ENCODE measurements at places on chromosomes 11 and 22.

GRCh38 chr22:47337161-47337621, 574.7 kb downstream of the TBC1D22A start:
- DNase-seq = peak; percentile 75

DNA sequence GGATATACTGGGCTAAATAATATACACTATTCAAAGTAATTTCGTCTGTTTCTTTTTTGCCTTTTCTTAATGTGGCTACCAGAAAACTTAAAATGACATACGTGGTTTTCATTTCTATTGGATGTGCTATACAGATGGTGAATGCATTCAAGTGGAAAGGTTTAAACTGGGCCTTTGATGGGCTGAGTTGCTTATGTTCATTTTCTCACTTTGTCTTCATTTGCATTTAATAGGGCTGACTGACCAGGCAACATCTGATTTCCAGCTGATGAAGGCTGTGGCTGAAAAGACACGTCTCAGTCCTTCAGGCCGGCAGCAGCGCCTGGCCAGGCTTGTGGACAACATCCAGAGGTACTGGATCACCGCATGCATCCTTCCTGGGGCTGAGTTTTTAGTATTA, 27.9 kb downstream of the PIWIL4 start:
- DNase-seq = no peak

GRCh38 chr11:96578379-96578778, 188.6 kb downstream of the JRKL start:
- peak; percentile 2 for DNase-seq

- DNase-seq = no peak
Measured at GRCh38 chr11:68775951-68776388, 24.6 kb upstream of the TESMIN start.

DNA sequence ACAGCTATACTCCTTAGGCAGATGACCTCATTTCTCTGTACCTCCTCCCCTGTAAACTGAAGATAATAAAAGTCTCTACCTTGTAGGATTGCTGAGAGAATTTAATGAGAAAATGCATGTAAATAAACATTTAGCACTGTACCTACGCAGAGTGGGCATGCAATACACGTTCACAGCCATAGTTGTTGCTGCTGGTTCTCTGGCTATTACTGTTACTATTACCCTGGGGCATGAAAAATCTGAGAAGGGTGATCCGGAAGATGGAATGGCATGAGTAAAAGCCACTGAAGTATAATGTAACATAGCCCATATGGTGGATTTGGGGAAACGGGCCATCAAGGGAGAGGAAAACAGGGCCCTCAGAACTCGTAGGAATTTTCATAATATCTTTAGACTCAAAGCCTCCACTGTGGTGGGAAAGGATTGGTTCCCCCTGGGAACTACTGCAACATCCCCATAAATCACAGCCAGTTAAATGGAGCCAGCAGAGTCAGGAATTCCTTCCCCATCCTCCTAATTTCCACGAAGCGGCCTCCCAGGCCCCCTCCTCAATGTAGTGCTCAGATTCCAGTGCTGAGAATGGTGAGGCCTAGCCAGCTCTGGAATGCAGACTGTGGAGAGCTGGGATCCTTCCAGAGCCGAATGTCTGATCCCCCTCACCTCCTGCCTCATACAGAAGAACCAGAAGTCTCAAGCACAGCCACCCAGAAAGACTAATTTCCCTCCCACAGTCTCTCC, 205.3 kb downstream of the MN1 start:
- DNase-seq = no peak

DNA sequence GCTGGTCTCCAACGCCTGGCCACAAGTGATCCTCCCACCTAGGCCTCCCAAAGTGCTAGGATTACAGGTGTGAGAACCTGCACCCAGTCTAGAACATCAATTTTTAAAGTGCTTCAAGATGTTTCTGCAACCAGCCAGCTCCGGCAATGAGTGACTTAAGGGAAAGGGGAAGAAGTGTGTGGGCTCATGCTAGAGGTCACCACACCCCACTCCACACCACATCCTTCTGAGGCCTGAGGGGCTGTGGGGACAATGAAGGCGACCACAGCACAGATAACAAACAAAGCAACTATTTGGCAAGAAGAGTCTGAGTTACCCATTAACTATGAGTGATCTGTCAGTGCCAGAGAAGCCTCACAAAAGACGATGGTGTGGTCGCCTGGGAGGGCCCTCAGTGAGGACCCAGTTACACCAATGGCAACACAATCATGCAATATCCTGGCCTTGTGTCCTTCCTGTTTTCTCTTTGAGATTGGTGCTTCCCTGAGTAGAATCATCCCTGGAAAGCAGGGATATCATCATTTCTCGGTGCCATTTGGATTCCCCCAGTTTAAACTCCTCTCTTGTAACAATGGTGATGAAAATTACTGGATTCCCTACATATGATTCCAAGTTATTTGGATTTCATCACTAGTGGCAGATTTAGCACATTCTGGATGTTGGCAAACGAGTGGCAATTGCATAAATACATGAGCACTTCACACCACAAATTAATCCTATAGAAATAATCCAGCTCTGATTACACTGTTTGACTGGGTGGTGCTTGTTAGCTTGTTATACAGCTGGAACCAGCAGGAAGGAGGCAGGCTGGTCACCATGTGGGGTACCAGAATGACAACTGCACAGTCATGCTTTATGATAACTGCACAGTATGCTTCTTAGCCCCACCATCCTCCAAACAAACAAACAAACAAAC, 18.4 kb downstream of the ABTB2 start:
- no peak for DNase-seq

DNA sequence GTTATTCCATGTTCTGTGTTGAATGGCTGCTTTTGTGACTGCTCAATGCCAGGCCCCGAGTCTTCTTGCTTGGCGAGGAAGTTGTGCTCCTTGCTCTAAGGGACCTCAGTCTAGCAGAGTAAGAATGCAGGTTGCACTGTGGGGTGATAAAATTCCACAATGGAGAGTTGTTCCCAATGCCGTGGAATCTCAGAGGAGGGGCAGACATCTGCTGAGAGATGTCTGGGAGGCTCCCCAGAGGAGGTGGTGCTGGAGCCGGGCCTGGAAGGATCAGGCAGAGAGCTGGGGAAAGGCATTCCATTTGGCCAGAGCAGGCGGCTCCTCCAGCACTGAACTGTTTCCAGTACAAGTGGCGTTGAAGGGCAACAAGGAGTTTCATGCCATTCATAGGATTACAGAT, 55.2 kb downstream of the ST3GAL4 start:
- peak; percentile 20 for DNase-seq

GRCh38 chr11:69918938-69919650, 99.9 kb upstream of the FGF3 start:
- DNase-seq = peak; percentile 41

DNA sequence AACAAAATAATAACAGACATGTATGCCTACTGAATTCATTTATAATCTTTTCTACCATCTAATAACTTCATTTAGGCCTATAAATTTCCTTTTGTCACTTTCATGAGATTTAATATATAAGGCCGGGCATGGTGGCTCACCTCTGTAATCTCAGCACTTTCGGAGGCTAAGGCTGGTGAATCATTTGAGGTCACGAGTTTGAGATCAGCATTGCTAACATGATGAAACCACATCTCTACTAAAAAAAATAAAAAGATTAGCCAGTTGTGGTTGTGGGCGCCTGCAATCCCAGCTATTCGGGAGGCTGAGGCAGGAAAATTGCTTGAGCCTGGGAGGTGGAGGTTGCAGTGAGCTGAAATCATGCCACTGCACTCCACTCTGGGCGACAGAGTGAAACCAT, 14.2 kb upstream of the NTM start:
- DNase-seq = peak; percentile 28

- DNase-seq = no peak
Measured at GRCh38 chr11:12165237-12165875, 55.0 kb downstream of the MICAL2 start.

DNA sequence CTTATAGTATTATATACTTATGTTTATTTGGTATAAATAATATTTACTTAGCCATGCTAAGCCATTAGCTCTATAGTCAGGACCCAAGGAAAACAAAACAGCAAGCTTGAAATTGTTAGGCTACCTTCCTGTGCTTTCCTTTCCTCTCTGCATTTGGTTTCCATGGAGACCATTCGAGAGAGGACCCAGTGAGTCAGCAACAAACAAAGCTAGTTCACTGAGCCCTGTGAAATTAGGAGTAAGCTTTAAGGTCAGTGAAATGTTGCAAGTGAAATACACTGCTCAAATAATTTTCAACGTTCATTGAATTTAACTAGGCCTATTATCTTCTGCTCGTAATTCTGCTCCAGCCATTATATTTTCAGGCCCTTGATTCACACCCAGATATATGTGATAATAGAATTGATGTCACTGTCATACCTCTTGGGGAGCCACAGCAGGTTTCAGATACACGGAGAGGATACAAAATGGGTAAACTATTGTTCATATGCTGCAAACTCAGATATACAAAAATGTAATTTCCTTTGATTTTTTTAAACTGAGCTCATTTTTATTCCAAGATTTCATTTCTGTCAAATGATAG, 9.1 kb upstream of the OR10D3 start:
- DNase-seq = peak; percentile 56

DNA sequence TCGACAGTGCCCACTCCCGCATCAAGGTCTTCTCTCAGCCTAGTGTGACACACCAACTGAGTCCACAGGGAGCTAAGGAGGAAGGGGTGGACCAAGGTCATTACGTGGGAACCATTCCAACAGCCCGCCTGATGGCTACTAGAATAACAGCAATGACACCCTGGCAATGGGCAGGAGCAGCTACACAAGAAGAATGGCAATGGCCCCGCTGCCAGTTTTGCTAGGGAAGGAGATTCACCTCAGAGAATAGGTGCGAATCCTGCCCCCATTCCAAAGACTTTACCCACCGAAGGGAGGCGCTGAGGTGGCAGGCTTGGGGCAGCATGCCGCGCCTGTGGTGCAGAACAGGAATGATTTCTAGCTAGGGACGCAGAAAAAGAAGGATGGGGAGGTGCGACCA, 9.1 kb downstream of the WT1 start:
- no peak for DNase-seq

DNA sequence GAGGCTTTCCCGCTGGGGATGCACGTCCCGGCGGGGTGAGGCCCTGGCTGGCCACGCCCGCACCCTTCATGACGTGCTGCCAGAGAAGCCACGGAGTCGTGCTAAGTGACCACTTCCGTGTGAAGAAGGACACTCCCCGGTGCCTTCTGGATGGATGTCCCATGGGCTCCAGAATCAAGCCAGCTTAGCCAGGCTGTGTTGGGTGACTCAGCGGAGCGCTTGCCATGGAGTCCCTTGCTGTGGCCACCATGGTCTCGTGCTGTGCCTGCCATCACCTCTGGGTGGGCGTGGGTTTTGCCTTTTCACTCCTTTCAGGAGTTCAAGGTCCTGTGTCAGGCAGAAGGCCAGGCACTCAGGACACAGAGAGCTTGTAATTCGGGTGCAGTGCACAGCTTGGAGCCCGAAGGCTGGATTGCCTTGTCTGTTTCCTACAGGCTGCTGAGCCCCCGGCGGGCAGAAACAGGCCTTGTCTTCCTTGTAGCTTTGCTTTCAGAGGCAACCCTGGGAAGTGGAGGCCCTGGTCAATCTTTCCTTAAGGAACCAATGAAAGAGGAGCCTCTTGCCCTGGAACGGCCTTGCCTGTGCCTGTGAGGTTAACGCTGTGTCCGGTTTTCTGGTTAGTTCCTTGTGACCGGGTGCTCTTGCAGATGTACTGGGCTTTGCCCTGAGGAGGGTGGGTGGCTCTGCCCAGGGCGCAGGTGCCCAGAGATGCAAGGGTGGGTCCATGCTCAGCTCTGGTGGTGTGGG, 268.6 kb downstream of the TBC1D22A start:
- DNase-seq = no peak

- DNase-seq = no peak
Measured at GRCh38 chr22:19802894-19803735, 42.5 kb downstream of the TBX1 start.

DNA sequence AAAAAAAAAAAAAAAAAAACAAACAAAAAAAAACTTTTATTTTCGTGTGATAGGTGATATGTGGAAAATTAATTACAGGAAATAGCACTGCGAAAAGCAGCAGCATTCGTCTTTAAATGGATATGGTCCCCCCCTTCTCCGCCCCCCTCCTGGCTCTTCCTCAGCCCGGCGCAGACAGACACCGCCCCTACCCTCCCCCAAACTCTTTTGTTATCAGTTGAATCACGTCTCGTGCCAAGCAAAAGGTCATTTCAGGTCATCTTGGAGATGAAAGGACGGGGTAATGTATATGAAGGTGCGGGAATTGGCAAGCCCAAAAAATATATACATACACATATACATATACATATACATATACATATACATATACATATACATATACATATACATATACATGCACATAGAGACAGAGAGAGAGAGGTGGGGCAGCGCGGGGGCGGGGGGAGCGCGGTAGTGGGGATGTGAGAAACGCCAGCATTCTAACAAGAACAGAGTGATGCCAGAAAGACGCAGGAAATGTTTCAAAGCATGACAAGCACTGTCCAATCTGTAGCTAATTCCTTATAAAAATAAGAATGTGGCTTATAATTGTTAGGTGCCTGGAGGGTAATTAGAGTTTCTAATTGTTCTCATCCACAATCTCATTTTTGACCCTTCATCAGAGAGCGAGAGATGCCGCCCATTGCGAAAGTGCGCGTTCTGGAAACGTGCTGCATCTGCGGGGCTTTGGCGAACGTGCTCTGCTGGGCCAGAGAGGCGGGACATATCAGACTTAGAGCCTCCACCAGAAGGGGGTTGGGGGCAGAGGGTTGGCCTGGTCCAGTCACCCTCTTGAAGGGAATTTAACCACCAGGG, 214.5 kb upstream of the UBASH3B start:
- DNase-seq = peak; percentile 57

- DNase-seq = no peak
Measured at GRCh38 chr11:116112087-116112935, 608.1 kb upstream of the CADM1 start.

DNA sequence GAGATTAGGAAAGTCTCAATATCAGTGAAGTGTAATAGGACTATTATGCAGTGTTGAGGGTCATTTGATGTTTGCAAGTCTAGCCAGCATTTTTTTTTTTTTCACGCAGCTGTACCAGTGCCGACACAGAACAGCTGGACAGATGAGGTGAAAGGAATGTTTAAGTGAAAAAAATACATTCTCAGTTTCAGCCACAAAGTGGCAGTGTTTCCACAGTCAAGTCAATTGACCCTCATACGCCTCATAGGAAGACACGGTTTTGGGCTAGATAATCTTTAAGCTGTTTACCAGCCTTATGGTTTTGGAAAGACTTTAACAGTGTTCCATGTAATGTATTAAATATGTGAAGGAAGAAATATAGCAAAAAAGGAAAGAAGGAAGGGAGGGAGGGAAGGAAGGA, 349.9 kb upstream of the ANO3 start:
- DNase-seq = peak; percentile 67

GRCh38 chr11:15223318-15223717, 108.6 kb downstream of the INSC start:
- peak; percentile 20 for DNase-seq

DNA sequence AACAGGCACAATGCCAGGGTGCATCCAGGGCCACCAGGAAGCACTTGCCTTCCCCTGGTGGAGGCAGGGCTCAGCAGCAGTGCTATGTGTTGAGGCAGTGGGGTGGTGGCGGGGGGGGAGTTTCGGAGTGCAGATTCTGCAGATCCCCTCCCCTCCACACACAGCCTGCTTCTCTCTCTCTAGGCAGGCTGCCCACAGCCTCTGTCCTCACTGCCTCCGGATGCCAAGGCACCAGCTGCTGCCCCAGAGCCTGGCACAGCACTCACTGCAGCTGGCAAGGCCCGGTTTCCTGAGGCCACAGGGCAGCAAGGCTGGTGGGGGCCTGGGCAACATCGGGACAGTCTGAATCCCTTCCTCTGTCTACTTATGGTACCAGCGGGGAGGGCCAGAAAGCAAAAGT, 35.8 kb downstream of the NRXN2 start:
- no peak for DNase-seq

Measured in amniotic epithelial cell (primary cell).